ENCODE measurements at places on chromosomes 2 and 18.

DNA sequence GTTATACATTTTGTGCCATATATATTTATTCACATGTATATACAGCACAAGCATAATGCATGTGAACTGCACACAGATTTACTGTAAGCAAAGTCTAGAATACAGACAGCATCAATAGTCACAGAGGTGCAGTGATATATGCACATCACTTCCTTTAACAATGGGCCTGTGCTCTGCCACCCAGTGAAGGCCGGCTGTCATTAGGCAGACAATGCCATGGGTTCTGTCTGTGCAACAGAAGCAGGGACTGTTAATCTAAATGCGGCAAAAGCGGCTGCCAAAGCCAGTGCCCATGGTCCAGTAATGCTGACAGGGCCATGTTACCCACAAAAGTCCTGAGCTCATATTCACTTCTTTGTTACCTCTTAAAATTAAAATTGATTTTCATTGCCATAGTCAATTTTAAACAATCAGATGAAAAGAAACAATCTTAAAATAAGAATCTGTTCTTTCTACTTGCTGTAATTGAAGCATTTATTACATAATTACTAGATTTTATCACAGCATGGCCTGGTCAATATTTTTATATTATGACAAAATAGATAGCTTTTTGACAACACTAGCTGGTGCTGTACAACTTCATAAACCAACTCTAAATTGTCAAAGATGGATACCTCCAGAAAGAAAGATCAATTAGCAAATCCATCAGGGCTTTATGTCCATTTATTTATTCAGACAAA is 232.0 kb downstream of the STK39 start:
- DNase-seq = peak; percentile 41

DNA sequence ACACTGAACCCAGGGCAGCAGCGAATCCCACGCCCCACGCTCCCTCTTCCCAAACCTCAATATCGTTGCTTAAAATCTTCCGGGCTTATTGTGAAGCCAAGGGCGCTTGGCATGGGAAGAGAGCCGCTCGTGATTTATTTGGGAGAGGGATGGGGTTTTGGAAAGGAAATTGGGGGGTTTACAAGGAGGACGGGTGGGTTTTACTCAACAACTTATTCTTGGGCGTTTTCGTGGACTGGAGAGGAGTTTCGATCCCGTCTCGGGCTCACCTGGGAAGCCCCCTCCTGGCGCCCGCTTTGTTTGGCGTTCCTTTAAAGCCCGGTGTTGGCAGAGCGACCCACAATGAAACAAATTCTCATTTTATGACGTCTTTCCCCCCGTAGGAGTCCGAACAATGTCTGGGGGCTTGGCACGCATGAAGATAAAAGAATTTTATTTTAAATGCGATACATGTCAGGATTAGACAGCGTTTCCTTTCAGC is 135.3 kb downstream of the INSIG2 start:
- DNase-seq = no peak

GRCh38 chr2:118940486-118941120 is 1.4 kb upstream of the MARCO start:
- DNase-seq = no peak

GRCh38 chr2:23027396-23027795 is 357.6 kb upstream of the KLHL29 start:
- no peak for DNase-seq

- DNase-seq = peak; percentile 62
Measured at GRCh38 chr18:63979409-63979920, 9.6 kb downstream of the SERPINB8 start.

- no peak for DNase-seq
Measured at GRCh38 chr18:48229552-48229981, 179.6 kb downstream of the ZBTB7C start.

- DNase-seq = no peak
Measured at GRCh38 chr2:237121321-237121720, 35.6 kb downstream of the COPS8 start.

DNA sequence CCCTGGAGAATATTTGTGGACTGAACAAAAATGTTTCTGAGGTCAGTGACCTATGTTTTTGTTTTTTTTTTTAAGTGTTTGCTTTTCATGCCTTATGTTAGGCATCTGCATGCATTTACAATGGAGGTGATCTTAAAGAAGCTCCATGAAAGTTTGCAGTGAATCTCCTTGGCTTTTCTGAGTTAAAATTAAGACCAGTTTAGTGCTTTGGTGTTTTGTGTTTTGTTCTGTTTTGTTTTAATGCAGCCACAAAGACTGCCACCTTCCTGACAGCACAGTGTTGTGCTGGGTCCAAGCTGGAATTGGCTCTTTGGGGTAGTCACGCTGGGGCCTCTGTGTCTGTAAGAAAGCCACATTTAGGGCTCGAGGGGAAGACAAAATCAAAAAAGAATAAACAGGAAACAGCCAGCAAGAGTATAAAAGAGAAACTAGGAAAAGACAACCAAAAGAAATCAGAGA is 396.2 kb downstream of the ARHGAP15 start:
- DNase-seq = no peak

- DNase-seq = no peak
Measured at GRCh38 chr2:148720501-148721001, 76.0 kb downstream of the EPC2 start.

DNA sequence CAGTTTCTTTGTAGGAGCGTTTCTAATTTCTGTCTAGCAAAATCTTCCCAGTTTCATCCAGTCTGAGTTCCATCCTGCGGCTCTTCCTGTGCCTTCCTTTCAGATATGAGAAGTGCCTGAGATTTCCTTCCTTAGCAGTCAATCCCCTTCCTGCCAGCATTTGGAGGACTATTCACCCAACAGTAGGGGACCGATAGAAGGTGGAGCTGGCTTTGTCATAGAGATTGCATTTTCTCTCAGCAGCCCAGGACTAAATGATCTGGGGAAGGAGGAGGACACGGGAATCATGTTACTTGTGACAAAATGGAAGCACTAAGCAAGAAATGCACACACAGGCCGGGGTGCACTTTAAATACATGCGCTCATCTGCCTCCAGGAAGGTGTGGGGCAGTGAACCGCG is 5.6 kb upstream of the SMIM21 start:
- DNase-seq = no peak

DNA sequence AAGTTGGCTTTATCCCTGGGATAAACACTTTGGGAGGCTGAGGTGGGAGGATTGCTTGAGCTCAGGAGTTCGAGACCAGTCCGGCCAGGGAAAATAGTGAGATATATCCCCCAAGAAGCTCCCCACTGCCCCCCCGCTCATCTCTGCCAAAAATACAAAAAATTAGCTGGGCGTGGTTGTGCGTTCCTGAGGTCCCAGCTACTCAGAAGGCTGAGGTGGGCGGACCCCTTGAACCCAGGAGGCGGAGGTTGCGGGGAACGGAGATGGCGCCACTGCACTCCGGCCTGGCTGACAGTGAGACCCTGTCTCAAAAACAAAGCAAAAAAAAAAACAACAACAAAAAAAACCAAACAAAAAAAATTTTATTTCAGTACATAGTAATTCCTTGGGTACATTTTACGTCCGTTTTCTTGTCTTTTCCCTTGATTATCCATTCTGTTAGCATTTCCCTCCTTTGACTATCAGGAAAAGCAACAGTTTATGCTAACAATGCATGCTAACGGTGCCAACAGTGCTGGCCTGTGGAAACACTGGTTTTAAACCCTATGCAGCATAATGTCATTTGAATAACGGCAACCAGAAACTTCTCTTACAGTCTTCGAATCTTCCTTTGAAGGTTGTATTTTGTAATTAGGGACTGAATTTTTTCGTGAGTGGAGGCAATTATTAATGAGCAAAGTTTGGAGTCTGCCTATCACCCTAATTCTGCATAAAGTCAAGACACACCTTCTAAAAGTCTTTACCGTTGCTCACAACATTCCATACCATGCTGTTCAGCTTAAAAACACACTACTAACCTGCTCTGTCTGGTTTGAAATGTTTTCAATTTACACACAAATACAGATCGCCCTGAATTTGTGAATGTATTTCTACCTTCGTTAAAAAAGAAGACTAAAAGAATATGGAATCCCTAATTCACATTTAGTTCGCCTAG is 721 bp upstream of the MIB1 start:
- DNase-seq = no peak

DNA sequence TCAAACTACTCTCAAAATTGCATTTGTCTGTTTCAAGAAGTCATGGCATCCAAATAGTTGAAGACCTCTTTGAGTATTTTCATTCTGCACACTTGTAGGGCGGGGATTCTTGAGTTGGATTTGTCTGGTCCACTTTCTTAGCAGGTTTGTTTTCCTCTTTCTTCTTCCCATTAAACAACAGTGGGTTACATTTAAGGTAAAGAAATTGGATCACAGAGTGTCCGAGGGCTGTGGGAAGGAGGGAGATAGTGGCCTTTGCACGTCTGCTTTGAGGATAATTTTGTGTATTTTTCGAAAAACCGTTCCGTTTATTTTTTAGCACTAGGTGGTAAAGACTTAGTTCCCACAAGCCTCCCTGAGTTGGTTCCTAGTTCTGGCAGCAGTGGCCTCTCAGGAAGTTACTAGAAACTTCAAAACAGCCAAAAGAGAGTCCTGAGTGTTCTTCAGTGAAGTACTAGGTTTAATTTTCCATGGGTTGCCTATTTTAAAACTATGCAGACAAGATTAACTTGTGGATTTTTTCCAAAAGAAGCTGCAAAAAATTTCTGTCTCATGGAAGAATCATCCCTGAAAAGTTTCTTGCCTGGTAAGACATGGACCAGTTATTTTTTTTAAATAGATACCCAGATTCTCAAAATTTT is 107.9 kb downstream of the CDC42EP3 start:
- no peak for DNase-seq

DNA sequence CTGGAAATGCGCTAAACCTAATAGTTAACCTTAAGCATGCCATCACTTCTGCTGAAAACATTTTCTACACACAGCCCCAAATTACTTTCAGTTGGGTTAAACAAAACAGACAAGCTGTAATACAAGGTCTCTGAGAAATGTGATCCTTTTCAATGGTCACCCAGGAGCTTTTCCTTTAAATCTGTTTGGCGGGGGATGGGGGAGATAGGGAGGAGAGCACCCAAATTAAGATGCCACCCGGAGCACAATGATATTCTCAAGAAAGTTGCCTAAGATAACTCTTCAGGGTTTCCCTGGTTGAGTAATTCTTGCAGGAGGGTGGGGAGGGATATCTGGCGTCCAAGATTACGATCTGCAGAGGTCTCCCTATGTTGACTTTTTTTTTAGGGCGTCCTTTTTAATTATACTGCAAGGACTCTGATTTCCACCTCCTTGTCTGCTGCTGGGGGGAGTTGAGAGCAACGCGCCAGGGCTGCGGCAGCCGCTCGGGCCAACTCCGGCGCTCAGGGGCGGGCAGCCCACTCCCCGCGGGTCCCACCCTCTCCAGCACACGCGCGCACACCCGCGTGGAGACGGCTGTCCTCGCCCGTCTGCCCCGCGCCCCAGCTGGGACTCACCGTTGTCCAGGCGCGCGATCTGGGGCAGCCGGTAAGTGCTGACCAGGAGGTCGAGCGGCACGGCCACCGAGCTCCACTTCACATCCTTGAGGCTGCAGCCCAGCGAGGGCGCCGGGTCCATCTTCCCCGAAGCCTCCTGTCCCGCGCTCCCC is 807 bp downstream of the GAREM1 start:
- DNase-seq = no peak
